ENCODE measurements at places on chromosomes 4 and X.
A peak's percentile ranks its signal among the peaks of the same experiment; 100 is the strongest.

DNA sequence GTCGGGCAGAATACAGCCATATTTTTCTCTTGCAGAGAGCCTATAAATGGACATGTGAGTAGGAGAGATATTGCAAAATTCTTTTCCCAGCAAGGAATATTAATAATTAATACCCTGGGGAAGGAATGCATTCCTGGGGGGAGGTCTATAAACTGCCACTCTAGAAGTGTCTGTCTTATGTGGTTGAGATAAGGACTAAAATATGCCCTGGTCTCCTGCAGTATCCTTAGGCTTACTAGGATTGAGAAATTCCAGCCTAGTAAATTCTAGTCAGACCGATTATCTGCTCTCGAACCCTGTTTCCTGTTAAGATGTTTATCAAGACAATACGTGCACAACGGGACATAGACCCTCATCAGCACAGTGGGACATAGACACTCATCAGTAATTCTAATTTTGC lies 872.6 kb downstream of the FSTL5 start:
- no peak for DNase-seq

- DNase-seq: no peak
Observed at GRCh38 chr4:118682928-118683327, 2.3 kb upstream of the METTL14 start.

DNA sequence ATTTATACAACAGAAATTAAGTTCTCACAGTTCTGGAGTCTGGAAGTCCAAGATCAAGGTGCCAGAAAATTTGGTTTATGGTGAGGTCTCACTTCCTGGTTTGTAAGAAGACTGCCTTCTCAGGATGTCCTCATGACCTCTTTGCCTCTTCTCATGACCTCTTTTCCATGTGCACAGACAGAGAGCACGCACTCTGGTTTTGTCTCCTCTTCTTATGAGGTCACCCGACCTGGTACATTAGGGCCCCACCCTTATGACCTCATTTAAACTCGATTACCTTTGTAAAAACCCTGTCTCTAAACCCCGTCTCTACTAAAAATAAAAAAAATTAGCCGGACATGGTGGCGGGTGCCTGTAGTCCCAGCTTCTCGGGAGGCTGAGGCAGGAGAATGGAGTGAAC lies 155.9 kb downstream of the KIT start:
- DNase-seq: no peak

GRCh38 chrX:69493193-69493592 lies 10.9 kb upstream of the NALF2 start:
- no peak for DNase-seq

DNA sequence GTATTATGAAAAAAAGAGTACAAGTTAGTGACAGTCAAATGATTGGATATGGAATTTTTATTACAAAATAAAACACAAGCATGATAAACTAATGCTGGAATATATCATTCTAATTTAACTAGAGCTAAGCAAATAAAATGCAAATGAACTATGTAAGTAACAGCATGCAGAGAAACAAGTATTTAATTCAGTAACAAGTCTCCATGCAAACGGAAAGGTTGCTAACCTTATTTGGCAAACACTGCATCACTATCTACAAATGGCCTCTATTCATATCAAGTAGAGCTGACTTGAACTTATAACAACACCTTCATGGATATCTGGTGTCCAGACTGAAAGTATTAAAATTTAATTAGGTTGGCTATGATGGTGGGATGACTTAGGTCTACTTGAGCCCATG lies 15.4 kb downstream of the PPM1K start:
- no peak for DNase-seq

DNA sequence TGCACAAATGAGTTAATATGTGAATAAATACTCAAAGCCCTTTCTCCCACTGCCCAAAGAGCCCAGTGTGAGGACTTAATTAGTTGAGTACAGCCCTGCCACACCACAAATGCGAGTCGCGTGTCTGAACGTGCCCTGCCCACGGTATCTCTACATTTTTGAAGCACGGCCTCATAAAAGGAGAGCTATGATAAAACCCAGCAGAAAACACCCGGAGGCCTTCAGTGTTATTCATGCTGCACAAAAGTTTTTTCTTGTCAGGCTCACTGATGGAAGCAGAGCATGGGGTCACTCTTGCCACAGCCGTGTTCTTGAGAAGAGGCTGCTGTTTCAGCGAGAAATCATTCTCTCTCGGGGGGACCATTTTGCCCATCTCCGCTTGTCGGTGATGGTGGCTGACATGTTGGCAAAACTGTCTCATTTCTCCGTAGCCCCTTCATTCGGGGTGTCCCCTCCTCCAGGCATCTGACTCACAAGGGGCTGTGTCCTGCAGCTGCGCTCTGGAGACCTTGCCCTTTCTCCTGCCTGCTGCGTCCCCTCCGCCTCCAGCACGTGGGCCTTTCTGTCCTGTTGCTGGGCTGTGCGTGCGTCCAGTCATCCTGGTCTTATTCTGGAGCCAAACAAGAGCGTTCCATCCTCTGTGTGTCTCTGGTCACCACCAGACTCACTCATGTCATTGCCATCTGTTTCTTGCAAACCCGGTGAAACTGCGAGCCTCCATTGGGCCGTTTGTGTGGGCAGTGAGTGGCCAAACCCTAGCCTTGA lies 88.8 kb downstream of the SORCS2 start:
- DNase-seq: no peak

- DNase-seq: no peak
Observed at GRCh38 chrX:78822157-78822690, 74.7 kb downstream of the LPAR4 start.

GRCh38 chr4:116005037-116005805 lies 891.8 kb upstream of the NDST4 start:
- no peak for DNase-seq

DNA sequence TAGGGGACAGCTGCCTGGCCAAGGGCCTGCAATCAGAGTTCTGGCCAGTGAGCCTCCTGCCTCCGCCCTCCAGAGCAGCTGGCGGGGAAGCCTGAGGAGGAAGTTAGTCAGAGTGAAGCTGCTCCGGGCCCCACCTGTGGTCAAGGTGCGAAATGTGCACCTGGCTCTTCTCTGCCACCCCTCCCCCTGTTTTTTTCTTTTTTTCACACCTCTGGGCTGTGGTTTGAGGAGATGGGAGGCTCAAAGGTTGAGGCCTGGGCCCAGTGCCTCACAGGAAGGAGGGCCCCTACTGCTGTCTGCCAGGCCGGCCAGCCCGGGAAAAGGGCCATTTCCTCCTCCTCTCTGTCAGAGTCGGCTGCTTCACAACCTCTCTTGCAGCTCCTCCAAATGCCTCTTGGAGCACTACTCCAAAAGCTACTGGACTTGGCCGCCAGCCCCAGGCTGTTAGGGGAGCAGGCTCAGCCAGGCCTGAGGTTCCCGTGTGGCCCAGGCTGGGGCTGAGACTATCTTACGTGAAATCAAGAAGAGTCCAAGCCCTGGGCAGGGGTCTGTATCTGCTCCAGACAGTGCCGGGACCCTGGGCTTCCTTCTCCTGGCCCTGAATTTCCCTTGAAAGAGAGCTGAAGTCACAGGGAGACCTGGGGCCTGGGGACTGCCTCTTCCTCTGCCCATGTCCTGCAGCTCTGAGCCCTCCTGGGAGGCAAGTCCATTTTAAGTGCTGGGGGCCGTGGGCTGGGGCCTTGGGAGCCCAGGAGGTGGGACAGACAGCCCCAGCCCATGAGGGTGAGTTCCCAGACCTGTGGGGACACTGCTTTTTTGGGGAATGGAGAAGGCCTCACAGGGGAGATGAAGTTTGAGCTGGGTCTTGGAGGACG lies 4.5 kb upstream of the CXCR3 start:
- DNase-seq: no peak

GRCh38 chr4:149932188-149932587 lies 116.5 kb upstream of the IQCM start:
- DNase-seq: no peak

- no peak for DNase-seq
Observed at GRCh38 chr4:87382116-87382515, 8.9 kb downstream of the HSD17B11 start.

GRCh38 chr4:188023682-188024081 lies 28.1 kb downstream of the ZFP42 start:
- no peak for DNase-seq

GRCh38 chrX:16484338-16484737 lies 165.6 kb upstream of the S100G start:
- DNase-seq: no peak

DNA sequence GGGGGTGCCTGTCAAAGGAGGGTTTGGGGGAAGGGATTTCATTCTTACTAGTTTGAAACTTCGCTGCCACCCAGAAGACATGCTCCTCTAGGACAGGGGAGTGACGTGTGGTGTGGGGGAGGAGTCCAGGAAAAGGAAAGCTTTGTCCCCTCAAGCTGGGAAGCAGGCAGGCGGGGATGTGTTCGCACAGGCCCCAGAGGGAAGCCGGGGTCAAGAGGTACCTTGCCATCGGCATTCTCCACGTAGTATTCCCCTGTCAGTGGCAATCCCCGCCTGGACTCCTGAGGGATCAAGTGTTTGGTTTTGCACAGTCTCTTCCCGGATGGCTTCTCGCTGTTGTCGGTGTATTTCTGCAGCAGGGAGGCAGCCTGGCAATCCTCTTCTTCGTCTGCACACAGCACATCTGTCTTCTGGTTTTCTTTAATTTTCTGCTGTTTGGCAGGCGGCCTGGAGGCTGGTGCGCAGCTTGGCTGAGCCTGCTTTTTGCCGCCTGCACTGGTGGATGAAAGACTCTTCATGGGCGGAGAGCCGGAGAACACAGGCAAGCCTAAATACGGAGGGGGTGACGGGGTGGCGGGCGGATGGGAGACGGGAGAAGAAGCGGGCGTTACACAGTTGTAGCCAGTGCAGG lies 35.1 kb downstream of the BCOR start:
- no peak for DNase-seq

- no peak for DNase-seq
Observed at GRCh38 chr4:8853249-8853648, 18.4 kb downstream of the HMX1 start.

DNA sequence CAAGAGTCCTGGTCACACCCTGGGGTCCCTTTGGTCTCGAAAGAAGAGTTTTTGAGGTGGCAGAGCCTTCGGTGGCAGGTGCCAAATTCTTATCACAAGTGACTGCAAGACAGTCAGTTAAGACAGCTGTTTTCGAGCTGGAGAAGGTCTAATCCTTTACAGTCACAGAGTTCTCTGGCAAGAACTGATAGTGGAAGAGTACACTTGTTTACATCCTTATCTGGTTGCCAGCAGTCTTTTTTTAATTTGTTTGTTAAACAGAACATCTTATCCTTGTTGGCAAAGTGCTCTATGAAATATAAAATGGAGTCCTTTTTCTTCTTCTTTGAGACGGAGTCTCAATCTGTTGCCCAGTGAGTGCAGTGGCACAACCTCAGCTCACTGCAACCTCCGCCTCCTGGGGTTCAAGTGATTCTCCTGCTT lies 50.4 kb upstream of the ELOVL6 start:
- no peak for DNase-seq

- no peak for DNase-seq
Observed at GRCh38 chr4:103397541-103397940, 199.4 kb upstream of the CENPE start.

GRCh38 chr4:105714071-105714521 lies 5.5 kb downstream of the GSTCD start:
- DNase-seq: no peak

DNA sequence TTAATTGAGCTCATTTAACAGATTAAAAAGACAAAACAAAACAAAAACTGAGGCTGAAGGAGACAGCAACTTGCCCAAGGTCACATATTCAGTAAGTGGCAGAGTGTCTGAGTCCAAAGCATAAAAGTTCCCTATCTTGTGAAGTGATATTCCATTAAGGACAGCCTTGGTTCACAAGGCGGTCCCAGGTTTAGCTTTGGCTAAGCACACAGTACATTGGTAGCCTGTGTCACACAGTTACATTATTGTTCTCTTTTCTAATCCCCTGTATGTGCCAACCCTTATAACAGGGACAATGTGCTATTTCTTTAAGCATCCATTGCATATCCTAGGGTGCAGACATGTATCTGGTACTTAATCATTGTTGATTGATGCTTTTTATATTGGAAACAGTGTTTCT lies 139.9 kb downstream of the NPNT start:
- DNase-seq: no peak

- no peak for DNase-seq
Observed at GRCh38 chr4:81599742-81600380, 128.2 kb upstream of the RASGEF1B start.

- no peak for DNase-seq
Observed at GRCh38 chr4:74152836-74153235, 5.1 kb upstream of the MTHFD2L start.

GRCh38 chr4:134754301-134755019 lies 552.9 kb upstream of the PABPC4L start:
- no peak for DNase-seq

- no peak for DNase-seq
Observed at GRCh38 chr4:6562931-6563901, 11.8 kb upstream of the MAN2B2 start.

- DNase-seq: no peak
Observed at GRCh38 chr4:99394896-99395295, 40.2 kb downstream of the ADH7 start.

DNA sequence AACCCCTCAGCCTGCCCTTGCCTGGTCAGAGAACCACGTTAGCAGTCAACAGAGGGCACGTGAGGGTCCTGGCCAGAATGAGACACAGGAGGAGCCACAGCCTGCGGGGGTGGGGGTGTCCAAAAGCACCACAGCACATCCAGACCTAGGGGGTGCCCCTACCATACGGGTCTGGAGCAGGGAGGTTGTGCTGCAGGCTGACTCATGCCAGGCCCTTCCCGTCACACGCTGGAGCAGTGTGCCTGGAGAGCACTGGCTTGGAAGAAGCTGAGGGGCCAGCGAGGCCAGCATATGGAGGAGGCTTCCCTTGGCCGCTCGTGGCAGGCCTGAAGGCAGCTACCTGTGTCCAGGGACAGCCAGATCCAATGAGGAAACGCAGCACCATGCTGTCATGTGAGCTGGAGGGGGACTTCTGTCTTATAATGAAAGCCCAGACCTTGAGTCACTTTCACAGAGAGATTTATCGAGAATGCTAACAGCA lies 1.5 kb upstream of the IRAK1 start:
- DNase-seq: no peak

GRCh38 chr4:40662962-40663604 lies 33.4 kb upstream of the RBM47 start:
- peak; percentile 8 for DNase-seq

- DNase-seq: no peak
Observed at GRCh38 chr4:87410157-87410556, 12.2 kb upstream of the NUDT9 start.

- no peak for DNase-seq
Observed at GRCh38 chr4:80788798-80789197, 241.7 kb upstream of the BMP3 start.

- no peak for DNase-seq
Observed at GRCh38 chrX:22323541-22323940, 50.8 kb downstream of the CBLL2 start.
